Cardiac fibroblast (primary cell): ENCODE measurements at places on chromosomes 12 and 14.

GRCh38 chr14:74267588-74267987 lies 28.3 kb downstream of the VSX2 start:
- DNase-seq: peak; percentile 16

DNA sequence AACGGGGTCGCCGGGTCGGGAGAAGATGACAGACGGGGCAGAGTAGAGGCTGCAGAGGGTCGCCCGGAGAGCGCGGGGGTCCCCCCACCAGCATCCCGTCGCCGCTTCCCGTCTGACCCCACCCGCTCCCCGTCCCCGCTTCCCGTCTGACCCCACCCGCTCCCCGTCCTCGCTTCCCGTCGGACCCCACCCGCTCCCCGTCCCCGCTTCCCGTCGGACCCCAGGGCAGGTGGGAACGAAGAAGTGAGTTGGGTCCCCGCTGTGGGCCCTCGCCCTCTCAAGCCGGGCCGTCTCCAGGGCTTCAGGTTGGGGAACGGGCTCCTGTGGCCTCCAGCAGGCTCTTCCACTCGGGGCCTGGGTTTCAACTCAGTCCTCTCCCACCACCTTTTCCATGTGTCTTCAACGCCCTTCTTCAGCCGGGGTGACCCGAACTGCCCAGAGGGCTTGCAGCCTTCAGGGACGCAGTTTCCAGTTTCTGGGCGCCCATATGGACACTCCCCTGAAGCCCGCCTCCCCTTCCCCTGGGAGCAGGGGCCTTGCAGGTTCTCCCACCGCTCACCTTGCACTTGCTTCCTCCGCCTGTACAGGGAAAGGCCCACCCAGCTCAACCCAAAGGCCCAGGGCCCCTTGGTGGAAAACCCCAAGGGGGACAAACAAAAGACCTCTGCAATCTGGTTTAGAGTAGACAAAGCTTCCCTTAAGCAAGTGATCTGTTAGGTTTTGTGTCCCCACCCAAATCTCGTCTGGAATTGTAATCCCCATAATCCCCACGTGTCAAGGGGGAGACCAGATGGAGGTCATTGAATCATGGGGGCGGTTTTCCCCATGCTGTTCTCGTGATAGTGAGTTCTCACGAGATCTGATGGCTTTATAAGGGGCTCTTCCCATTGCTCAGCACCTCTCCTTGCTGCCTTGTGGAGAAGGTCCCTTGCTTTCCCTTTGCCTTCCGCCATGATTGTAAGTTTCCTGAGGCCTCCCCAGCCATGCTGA lies 66.5 kb downstream of the TNFAIP2 start:
- no peak for DNase-seq

DNA sequence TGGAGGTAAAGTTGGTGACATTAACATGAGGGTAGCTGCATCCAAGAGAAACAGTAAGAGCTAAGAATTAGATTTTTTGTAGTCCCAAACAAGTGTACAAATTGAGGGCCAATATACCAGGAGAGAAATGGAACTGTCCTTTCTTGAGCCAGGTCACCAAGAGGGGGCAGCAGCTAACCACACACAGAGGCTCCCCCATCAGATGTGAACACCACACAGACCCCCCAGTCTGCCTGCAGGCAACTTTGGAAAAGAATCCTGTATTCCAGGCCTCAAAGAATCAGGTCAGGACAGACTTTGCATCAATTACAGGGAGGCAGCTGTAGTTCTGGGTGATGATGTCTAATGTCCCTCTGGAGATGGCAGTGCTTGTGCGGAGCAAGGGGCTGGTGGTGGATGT lies 77.9 kb downstream of the SPTB start:
- DNase-seq: peak; percentile 32

GRCh38 chr14:104509673-104510072 lies 69.9 kb upstream of the C14orf180 start:
- no peak for DNase-seq

- no peak for DNase-seq
Measured at GRCh38 chr14:97416550-97416949, 619.4 kb downstream of the VRK1 start.

GRCh38 chr12:29071099-29071498 lies 78.0 kb upstream of the FAR2 start:
- DNase-seq: no peak

DNA sequence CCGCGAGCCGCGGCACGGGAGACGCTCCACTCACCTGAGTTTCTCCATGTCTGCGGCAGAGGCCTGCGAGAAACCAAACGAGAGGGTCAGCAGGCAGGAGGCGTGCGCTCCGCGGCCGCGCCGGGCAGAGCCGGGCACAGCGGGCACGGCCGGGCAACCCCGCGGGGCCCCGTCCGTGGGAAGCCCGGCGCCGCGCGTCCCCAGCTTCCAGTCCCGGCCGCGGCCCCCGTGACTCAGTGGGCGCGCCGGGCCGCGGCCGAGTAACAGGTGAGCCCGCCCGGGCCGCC lies 19.4 kb downstream of the BEGAIN start:
- no peak for DNase-seq

- DNase-seq: peak; percentile 34
Measured at GRCh38 chr14:57390806-57391516, 575 bp downstream of the NAA30 start.

- no peak for DNase-seq
Measured at GRCh38 chr12:116804051-116804450, 65.9 kb downstream of the RNFT2 start.

DNA sequence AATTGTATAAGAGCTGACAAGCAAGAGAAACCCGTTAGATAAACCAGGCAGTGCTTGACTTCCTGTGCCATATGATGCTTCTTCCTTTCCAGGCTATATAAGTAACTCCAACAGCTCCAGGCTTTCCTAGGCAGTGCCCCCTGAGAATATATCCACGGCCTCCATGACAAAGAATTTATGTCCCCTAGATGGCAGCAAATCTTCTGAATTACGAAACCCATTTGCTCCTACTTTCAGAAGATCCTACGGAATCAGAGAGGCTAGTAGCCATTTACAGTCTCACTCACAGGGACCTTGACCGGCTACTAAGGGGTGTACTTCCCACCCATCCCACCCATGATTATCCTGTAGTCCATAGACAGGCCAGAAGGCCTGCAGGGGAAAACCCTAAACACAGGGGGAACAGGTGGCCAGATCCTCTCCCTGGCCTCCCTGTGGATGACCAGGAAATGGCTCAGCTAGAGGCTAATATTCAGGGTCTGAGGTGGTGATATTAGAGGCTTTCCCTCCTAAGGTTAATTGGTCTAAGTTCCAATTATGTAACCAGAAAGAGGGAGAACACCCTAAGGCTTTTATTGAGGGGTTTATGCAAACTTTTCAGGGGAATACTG lies 77.2 kb upstream of the DCD start:
- peak; percentile 44 for DNase-seq

DNA sequence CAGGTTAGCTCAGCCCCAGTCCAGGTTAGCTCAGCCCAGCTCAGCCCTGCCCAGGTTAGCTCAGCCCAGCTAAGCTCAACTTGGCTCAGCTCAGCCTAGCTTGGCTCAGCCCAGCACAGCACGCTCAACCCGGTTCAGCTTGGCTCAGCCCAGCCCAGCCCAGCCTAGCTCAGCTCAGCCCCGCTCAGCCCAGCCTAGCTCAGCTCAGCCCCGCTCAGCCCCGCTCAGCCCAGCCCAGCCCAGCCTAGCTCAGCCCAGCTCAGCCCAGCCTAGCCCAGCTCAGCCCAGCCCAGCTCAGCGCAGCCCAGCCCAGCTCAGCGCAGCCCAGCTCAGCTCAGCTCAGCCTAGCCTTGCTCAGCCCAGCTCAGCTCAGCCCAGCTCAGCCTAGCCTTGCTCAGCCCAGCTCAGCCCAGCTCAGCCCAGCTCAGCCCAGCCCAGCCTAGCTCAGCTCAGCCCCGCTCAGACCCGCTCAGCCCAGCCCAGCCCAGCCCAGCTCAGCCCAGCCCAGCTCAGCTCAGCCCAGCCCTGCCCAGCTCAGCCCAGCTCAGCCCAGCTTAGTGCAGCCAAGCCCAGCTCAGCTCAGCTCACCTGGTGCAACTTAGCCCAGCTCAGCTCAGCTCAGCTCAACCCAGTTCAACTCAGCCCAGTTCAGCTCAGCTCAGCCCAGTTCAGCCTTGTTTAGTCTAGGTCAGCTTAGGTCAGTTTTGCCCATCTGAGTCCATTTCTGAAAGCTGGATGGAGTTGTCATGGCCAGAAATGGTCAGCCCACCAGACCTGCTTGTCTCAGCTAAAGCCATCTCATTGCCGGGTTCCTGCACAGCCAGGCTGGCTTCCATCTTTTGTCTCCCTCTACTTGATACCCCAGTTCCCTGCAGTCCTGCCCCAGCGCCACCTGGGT lies 333.6 kb downstream of the TMEM121 start:
- no peak for DNase-seq

GRCh38 chr12:131369094-131369845 lies 341.6 kb upstream of the SFSWAP start:
- no peak for DNase-seq

DNA sequence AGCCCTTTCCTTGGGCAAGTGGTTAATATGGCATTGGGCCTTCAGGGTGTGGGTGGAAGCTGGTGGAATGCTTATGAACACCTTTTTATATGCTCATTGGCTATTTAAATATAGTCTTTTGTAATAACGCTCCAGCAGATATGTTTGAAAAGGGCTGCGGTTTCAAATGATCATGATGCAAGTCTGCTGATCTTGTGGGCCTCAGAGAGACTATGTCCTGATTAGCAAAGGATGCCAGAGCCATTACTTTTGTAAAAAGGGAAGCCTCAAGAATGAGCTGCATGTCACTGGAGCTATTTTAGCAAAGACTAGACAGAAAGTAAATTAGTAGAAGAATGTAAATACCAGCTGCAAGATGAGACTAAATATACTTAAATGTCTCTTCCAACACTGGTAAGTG lies 200.5 kb downstream of the GXYLT1 start:
- DNase-seq: no peak

DNA sequence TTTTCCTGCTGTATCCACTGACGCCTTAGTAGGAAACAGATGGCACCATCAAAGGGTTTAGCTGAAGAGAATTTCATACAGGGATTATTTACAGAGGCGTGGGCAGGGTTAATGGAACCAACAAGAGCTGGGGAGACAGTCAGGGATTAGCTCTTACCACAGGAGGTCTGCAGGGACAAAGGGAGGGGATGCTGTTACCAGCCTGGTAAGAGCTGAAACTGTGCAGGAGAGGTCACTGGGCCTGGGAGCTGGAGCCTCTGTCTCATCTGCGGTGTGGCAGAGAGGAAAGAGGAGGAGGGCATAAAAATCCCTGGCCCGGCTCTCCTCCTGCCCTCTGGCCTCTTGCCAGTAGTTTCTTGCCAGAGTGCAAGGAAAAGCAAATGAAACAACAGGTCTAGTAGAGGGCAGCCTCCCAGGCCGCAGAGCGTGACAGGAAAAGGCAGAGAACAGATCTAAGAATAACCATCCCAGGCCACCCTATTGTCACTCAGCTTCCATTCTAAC lies 18.9 kb upstream of the POC1B start:
- DNase-seq: peak; percentile 43

DNA sequence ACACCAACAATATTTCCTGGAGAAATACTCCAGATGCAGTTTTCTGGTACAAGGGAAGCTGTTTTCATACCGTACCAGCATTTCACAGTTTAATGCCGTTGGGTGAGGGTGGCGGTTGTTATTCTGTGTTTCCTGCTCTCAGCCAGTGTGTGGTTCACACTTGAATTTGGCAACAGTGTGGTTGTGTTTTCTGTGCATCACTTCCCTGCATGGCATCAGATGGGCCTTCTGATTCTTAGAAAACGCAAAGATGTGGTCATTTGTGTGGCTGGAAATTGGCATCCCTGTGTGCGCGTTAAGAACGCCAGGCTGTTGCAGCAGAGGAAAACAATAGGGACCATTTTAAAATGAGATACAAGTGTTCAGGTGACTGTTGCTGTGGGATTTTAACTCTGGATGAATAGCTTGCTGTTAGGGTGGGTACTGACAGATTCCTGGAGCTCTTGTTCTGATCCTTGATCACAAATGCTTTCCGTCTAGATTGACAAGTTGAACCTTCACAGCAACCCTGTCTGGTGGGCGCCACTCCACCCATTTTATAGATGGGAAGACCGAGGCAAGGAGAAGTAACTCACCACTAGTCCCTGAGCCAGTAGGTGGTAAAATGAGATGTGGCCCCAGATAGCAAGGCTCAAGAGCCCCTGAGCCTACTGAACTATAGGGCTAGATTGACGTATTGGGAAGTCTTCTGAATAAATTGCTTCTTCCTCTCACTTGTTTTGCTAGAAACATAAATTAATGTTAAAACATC lies 231.2 kb downstream of the CHST11 start:
- DNase-seq: no peak

DNA sequence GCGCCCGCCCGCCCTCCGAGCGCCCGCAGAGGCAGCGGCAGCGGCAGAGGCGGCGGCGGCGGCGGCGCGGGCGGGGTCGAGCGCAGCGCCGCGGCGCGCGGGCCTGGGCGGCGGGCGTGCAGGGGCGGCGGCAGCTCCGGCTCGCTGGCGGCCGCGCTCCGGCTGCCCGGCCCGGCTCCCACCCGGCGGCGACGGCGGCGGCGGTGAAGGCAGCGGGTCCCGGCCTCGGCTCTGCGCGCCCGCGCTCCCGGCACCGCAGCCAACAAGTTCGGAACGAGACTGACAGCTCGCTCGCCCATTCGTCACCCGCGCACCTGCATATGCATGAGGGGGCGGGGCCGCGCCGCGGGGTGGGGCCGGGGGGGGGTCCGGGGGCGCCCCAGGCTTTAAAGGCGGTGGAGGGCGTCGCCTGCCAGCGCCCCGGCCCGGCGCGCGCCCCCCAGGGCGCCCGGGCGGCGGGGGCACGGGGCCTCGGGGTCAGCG lies at the start of gene JAG2:
Gene JAG2, minus strand, starts transcription at position 281 of the 483 bp plus-strand sequence. CDS start 356 bp downstream, outside the sequence.
- DNase-seq: no peak

GRCh38 chr12:26044007-26044394 lies 80.8 kb downstream of the BHLHE41 start:
- no peak for DNase-seq

DNA sequence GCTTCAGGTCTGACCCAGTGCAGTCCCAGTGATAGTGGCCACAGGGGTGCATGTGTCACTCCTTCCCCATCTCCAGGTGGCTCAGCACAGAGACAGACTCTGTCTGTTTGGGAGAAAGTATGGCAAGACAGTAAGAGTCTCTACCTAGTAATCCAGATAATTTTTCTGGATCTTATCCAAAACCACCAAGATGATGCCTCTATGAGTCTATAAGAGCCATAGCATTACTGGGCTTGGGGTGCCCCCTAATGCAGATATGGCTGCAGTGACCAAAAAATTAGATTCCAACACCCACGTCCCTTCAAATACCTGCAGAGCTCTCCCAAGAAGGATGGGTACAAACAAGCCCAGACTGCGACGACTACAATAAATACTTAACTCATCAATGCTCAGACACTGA lies 123.8 kb downstream of the GRIP1 start:
- DNase-seq: no peak

- peak; percentile 44 for DNase-seq
Measured at GRCh38 chr14:29463727-29464395, 463.8 kb downstream of the PRKD1 start.
